ENCODE measurements at places on chromosomes 4 and X. TPM values are rescaled to one million over a fixed set of nuclear protein-coding genes. Genes with fewer than 3 reads are reported as not detected.

GRCh38 chr4:180766045-180766444 is 1477.2 kb upstream of the TENM3 start:
- no peak for DNase-seq

DNA sequence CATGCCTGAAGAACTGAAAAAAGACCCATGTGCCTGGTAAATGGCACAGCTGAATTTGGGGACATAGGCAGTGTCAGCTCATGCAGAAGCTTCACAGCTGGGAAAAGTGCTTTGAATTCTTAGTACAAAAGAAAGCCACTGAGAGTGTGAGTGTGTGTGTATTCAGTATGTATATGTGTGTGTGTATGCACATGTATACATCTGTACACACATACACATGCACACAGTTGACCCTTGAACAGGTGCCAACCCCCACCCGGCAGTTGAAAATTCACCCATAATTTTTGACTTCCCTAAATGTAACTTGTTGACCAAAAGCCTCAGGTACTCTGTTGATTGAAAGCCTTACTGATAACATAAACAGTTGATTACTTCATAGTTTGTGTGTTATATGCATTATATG is 49.5 kb upstream of the ENPP6 start:
- DNase-seq, result no peak

DNA sequence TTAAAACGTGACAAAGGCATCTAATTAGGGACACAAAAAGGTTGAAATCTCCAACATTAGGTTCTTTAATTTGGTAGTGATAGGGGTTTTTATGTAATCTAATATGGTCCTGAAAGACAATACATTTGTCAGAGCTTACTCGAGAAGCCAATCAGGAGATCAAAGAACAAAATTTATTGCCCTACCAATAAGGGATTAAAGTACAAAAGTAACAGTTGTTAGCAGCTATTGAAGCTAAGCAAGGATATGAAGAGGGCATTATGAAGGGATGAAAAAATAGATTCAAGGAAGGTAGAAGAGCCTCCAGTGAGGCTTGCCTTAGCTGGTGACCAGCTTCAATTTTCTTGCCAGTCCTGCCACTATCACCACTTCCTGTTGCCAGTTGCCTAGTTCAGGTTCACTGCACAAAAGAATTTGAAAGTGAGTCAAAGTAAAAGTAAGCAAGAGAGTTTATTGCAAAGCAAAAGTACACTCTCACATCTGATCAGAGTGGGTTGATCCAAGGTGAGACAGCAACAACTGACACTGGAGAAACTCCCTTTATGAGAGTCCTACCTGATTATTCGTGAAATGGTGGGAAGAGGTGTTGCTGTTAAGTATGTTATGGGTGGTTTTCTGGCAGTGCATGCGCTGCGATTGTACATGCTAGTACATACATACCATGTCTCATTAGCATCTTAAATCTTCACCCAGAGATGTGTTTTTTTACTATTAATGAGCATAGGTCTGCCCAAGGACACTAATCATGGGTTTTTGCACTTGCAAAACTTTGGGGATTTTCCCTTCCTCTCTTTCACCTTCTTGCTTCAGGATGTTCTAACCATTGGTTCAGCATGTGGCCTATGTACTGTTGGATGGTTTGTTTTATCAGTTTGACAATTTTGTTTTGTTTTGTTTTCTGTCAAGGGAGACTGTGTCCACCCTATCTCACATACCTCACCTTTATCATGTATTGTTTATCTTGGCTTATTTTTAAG is 263.2 kb upstream of the ITM2A start:
- no peak for DNase-seq

The MAP7D2 gene
- total RNA-seq, result 0.07 TPM

The SCRG1 gene
- not detected for total RNA-seq

The TRIM60 gene
- not detected for total RNA-seq

DNA sequence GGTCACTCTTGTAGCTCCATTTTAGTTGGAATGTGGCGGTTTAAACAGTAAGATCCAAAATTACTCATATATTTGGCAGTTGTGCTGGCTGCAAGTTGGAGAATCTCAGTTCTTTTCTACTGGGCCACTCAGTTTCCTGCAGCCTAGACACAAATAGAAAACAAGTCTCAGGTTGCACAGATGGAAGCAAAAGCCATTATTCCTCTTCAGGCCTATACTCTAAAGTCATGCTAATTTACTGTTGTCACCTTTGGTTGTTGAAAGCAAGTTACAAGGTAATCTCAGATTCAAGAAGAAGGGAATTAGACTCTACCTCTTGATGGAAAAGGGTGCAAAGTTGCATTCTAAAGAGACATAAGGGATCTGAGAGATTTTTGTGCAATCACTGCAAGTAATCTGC is 345.4 kb downstream of the ADAM29 start:
- no peak for DNase-seq
